ENCODE measurements at places on chromosomes 5 and 9.

DNA sequence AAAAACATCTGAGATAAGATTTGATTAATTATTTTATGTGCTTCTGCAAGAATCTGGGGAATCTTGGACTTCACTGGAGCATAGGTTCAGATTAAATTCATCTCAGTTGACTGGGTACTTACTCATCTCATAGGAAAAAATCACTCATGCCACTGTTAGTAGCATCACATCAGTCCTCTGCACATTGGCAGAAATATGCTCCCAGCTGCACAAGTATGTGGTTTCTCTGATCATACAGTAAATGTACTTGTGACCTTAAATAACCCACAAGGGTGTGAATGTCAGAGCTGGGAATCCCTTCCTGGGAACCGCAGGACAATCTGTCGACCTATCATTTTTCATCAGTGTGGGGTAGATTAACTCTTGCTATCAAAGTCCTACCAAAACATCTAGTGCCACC lies 203.7 kb upstream of the SLC24A2 start:
- no peak for DNase-seq

DNA sequence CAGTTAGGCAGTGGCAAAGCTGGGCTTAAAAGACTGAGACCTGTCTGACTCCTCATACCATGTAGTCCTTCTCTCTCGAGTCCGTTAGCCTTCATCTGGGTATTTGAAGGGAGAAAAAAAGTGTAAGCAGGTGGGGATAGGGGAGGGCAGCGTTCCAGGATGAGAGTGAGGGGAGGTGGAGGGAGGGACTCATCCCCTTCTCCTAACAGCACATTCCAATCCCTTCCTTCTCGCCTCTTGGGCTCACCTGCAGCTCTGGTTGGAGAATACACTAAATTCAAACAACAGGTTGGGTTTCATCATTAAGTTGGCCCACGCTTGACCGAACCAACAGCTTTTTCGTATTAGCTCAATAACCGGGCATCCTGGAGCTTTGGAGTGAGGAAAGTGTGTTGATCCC lies 3.6 kb downstream of the NEURL1B start:
- DNase-seq: no peak

DNA sequence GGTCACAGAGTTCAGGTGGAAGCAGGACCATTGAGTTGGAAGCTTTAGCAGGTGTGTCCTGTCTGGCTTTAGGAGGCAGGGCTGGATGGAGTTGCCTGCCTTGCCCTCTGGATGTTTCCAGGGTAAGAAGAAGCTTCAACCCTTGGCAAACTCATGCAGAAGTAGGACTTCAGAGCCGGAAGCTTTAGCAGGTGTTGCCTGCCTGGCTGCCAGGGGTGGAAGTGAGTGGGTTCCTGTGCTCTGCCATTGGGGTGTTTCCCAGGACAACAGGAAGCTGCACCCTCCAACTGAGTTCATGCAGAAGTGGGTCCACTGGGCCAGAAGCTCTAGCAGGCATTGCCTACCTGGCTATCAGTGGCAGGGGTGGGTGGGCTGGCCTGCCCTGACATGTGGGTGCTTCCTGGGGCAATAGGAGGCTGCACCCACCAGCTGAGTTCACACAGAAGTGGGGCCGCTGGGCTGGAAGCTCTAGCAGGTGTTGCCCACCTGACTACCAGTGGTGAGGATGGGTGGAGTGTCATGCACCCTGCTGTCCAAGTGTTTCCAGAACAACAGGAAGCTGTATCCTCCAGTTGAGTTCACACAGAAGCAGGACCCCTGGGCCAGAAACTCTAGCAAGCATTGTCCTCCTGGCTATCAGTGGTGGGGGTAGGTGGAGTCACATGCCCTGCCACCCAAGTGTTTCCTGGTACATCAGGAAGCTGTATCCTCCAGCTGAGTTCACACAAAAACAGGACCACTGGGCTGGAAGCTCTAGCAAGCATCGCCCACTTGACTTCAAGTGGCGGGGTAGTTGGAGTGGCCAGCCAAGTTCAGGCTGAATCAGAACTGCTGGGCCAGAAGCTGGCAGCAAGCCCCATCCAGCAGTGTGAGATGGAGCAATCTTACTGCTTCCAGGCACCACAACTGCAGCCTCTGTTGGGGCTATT lies 24.6 kb downstream of the LOX start:
- no peak for DNase-seq

GRCh38 chr9:5430912-5431311 lies 6.8 kb downstream of the PLGRKT start:
- DNase-seq: no peak

GRCh38 chr5:6722015-6722414 lies 8.8 kb downstream of the TENT4A start:
- DNase-seq: peak; percentile 67

DNA sequence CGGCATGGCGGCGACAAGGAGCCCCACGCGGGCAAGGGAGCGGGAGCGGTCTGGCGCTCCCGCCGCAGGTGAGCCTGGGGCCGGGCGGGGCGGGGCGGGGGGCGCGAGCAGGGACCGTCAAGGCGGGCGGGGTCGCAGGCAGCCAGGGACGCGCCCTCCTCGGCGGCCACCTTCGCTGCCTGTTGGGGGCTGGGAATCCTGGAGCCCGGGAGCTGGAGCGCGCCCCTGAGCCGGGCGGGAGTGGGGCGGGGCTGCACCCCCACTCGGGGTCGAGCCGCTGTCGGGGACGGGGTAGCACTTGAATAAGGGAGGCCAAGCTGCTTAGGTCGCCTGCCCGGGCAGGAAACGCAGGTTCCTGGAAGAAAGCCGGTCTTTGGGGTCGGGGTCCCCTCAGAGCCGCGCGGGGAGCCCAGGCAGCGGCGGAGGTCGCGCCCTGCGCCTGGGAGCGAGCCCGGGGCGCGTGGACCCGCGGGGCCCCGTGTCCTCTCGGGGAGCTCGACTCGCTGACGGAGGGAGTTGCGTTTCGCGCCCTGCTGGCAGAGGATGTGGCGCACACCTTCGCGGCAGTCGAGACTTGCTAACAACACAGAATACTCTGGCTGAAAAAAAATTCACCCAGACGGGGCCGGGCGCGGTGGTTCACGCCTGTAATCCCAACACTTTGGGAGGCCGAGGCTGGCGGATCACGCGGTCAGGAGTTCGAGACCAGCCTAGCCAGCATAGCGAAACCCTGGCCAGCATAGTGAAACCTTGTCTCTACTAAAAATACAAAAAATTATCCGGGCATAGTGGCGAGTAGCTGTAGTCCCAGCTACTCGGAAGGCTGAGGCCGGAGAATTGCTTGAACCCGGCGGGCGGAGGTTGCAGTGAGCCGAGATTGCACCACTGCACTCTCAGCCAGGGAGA lies 552 bp downstream of the OTULINL start:
- DNase-seq: peak; percentile 81

DNA sequence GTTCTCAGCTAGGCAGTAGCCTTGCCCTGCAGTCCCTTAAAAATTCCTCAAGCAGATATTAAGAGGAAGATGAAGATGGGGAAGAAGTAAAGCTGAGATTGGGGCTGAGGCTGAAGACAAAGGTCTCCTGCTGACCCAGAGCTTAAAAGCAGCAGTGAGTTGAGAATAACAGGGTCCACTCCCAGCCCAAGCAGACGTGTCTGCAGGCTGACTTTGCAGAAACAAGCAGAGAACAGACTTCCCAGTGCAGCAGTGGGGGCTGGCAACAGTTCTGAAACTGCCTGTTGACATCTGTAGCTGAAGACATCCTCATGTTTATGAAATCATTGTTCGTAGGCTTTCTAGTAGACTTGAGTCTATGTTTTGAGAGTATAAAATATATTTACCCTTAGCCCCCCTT lies 1.1 kb downstream of the CTXN3 start:
- no peak for DNase-seq

DNA sequence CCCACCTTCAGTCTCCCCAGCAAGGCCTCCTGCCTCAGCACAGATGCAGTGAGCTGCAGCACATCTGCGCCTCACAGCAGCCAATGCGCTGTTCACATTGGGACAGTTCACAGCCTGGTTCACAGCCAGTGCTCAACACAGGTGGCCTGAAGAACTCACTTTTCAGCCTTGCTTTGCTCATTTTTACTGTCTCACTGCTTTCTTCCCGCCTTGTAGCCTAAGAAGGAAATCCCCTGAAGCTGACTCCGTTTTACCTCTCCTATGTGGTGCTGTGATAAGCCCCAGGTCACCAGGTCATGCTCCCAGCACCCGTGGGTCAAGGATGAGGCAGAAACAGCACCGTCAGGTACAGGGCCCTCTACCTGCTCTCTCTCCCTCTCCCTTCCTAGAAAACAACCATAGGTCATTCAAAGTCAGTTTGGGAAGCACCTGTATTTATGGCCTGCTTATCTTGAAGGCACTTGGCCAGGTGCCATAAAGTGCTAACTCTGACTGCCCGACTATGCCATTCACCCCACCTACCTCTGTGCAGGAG lies 1.1 kb downstream of the GCNT4 start:
- DNase-seq: peak; percentile 16

All from GM12865 (cell line).